Karpas-422 (cell line): ENCODE measurements at places on chromosomes 2 and 18. TPM values are rescaled to one million over a fixed set of nuclear protein-coding genes. Genes with fewer than 3 reads are reported as not detected.

The CDH2 gene
- not detected in 2 replicates for total RNA-seq

The PLB1 gene
- total RNA-seq = 0.11 TPM in 1 of 2 replicates, not detected in the other

The KATNAL2 gene
- 14.5 and 29.5 TPM in 2 replicates for total RNA-seq

The TMEM163 gene
- 4.7 and 7.3 TPM in 2 replicates for total RNA-seq

The PPIL3 gene
- 38.2 and 96.6 TPM in 2 replicates for total RNA-seq

DNA sequence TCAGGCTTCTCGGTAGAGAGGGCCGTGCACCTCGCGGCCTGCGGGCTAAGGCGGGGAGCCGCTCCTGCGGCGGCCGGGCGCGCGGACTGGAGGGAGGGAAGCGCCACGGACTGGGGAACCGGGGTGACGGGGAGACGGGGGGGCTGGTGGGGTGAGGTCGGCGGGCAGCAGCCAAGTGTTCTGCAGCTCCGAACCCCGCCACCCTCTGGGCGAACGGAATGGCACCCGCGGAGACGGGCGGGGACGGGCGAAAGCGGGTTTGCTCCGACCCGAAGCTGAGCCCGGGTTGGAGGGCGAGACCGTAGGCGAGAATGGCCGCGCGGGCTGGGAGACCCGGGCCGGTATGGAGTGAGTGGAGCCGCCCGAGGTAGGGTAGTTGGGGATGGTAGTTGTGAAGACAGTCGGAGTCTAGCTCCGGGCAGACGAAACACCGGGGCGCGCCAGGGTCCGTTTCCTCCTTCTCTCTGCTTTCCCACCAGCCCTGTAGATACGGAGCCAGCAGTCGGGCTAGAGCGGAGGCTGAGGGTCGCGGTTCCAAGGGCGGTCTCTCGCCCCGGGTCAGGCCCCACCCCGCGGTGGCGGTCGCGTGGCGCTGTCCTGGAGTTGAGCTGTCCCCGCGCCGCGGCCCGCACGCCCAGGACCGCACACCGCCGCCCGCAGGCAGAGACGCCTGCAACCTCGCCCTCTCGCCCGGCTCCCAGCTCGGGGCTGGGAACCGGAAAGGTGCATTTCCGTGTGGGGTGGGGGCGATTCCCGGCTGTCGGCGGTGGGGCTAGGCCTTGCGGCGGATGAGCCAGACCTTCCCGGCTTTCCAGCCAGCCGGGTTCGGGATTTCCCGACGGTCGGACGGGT is 160.3 kb upstream of the SIX2 start:
- H3K4me3 ChIP-seq = no peak overlapping the region
- no peaks in the 10 kb centered on the region for H3K27me3 ChIP-seq
- no peaks in the 10 kb centered on the region for H3K36me3 ChIP-seq
- H3K4me1 ChIP-seq = peaks cover 27% of the 10 kb centered on the region

GRCh38 chr2:241888641-241889040 is 19.1 kb downstream of the RTP5 start:
- H3K27me3 ChIP-seq = no peaks in the 10 kb centered on the region
- H3K4me1 ChIP-seq = no peaks in the 10 kb centered on the region
- no peak for DNase-seq
- no peak overlapping the region for H3K4me3 ChIP-seq
- no peak overlapping the region for H3K27ac ChIP-seq

DNA sequence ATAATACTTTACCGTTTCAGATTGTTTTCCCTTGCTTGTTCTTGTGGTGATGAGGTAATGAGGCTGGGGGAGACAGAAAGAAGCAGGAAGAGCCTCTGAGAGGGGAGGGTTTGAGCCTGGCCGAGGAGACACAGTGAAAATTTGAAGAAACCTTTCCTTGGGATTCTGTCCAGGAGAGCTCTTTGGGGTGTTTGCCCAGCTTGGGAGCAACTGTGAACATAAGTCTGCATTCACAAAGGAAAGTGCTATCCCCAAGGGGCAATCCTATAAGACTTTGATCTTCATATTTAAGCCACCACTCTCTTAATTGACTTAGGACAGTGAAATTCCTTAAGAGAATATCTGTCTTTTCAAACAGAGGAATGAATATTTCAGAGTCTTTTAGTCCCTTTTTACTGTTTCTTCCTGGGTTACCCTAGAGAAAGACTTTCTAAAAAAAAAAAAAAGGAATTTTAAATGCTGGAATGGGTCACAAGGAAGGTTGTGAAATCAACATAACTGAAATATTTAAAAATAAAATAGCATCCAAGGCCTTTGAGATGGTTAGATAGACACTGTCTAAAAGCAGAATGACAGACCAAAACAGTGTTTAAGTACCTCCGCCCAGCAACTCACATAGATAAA is 52.5 kb upstream of the STAM2 start:
- DNase-seq = no peak
- H3K4me3 ChIP-seq = no peak overlapping the region
- no peaks in the 10 kb centered on the region for H3K27me3 ChIP-seq
- no peaks in the 10 kb centered on the region for H3K4me1 ChIP-seq
- no peaks in the 10 kb centered on the region for H3K36me3 ChIP-seq
- H3K27ac ChIP-seq = no peak overlapping the region

- no peak for DNase-seq
- H3K27ac ChIP-seq = no peak overlapping the region
- H3K4me1 ChIP-seq = no peaks in the 10 kb centered on the region
- H3K4me3 ChIP-seq = no peak overlapping the region
- H3K36me3 ChIP-seq = no peaks in the 10 kb centered on the region
- no peaks in the 10 kb centered on the region for H3K27me3 ChIP-seq
These were observed 140.7 kb downstream of the NOL4 start for GRCh38 chr18:34083910-34084535.

- DNase-seq = no peak
- no peak overlapping the region for H3K27ac ChIP-seq
- no peaks in the 10 kb centered on the region for H3K36me3 ChIP-seq
- H3K27me3 ChIP-seq = no peaks in the 10 kb centered on the region
These were observed 65.0 kb upstream of the TSPYL6 start for GRCh38 chr2:54321047-54321446.

- peaks cover 39% of the 10 kb centered on the region for H3K4me1 ChIP-seq
These were observed 79.6 kb upstream of the GCFC2 start for GRCh38 chr2:75790121-75790813.

GRCh38 chr2:136114382-136114781 is 3.6 kb downstream of the CXCR4 start:
- H3K36me3 ChIP-seq = no peaks in the 10 kb centered on the region
- no peak overlapping the region for H3K27ac ChIP-seq
- H3K4me3 ChIP-seq = no peak overlapping the region
- peaks cover 40% of the 10 kb centered on the region for H3K4me1 ChIP-seq

DNA sequence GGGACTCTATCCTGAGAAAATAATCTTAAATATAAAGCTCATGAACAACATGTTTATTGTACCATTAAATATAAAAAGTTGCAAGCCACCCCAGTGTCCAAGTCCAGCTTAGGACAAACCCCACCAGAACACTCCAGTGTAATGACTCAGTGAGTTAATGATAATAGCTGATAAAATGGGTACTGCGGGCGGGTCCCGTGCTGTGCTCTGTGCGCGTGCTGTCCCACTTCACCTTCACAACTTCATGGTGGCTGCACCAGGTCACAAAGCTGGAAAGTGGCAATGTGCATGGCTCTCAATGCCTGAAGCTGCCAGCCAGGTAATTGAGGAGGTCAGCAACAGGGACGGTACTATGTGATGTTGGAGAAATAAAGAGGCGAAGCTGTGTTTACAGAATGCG is 18.6 kb downstream of the DGKD start:
- H3K27me3 ChIP-seq = no peaks in the 10 kb centered on the region
- no peak overlapping the region for H3K27ac ChIP-seq
- no peaks in the 10 kb centered on the region for H3K36me3 ChIP-seq
- no peak overlapping the region for H3K4me3 ChIP-seq
- DNase-seq = no peak
- H3K4me1 ChIP-seq = no peaks in the 10 kb centered on the region

DNA sequence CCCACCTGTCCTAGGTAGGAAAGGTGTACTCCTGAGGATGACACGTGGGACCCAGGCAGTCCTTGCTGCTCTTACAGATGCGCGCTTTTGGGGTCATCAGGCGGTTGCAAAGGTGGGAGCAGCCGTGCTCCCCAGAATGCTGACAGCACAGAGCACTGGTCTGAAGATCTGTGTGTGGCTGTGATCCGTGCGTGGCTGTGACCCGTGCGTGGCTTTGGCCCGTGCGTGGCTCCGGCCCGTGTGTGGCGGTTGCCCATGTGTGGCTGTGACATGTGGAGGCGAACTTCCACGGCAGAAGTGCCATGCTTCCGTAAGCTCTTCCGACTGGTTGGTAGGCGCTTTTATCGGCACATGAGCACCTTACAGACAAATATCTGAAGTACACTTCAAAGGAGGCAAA is 270.0 kb downstream of the AGAP1 start:
- H3K27ac ChIP-seq = no peak overlapping the region
- no peaks in the 10 kb centered on the region for H3K27me3 ChIP-seq
- H3K36me3 ChIP-seq = no peaks in the 10 kb centered on the region
- H3K4me3 ChIP-seq = no peak overlapping the region
- H3K4me1 ChIP-seq = no peaks in the 10 kb centered on the region

DNA sequence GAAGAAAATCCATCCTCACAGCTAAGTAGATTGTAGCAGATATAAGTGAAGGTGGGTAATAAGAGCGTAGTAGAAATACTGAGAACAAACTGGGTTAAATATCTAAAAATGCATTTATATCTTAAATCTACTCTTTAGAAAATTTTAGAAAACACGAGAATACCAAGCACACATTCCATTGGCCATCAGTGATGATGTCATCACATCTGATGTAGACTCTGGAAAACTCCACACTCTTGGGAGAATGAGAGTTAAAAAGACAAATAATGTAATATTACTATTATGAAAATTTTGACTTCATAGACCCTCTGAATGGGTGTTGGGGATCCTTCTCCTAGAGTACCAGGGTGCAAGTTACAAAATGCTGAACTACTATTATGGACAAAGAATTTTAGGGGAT is 3.7 kb downstream of the RIOK3 start:
- H3K4me3 ChIP-seq = no peak overlapping the region
- H3K36me3 ChIP-seq = no peaks in the 10 kb centered on the region
- H3K27me3 ChIP-seq = no peaks in the 10 kb centered on the region
- peaks cover 39% of the 10 kb centered on the region for H3K4me1 ChIP-seq
- DNase-seq = no peak

DNA sequence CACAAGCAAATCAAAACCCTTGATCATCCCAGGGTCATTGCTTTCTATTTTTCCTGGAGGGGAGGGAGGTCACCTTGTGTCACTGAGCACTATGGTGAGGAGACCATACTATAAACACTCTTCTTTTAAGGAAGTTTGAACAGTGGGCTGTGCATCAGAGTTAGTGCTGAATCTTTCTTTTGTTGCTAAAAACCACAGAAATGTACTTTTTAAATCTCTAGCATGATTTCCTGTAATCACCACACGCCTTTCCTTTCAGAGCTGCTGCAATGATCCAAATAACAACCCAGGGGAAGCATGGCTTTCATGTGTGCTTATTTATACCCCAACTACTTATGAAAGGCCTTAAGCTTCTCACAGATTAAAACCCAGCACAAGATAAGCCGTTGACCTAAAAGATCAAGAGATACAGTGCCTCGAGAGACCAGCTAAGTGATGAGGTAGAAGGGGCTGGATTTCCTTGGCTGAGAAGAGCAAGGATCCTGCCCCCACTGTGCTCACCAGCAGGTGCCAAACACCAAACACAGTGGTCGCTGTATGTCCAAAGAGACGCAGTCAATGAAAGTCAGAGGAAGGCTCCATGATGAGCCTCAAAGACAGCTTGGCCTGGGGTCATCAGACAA is 34.7 kb downstream of the TRABD2A start:
- no peak overlapping the region for H3K4me3 ChIP-seq
- 0 out of 2 replicates have a peak, but pooled peaks cover 6% of the 10 kb centered on the region for H3K27me3 ChIP-seq
- no peak for DNase-seq
- no peaks in the 10 kb centered on the region for H3K4me1 ChIP-seq
- no peak overlapping the region for H3K27ac ChIP-seq

- H3K4me1 ChIP-seq = no peaks in the 10 kb centered on the region
- H3K27ac ChIP-seq = no peak overlapping the region
- no peaks in the 10 kb centered on the region for H3K36me3 ChIP-seq
- DNase-seq = no peak
- no peaks in the 10 kb centered on the region for H3K27me3 ChIP-seq
These were observed 302.4 kb downstream of the STK39 start for GRCh38 chr2:167944825-167945659.

GRCh38 chr2:148982282-148982681 is 56.2 kb upstream of the LYPD6B start:
- H3K27ac ChIP-seq = no peak overlapping the region
- no peaks in the 10 kb centered on the region for H3K36me3 ChIP-seq

DNA sequence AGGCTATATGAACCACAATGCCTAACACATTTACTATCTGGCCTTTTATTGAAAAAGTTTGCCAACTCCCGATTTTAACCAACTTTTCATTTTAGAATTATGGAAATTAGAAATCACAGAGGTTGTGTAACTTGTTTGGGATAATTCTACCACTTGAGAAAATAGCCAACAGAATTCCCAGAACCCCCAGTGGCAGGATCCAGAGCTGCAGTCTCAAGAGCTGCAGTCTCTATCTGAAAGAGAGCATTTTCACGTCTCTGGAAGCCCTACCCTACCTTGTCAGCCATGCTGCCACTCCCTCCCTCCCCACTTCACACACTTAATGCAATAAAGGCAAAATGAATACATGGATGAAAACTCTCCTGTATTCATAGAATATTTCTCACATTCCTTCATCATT is 23.4 kb upstream of the TSPYL6 start:
- H3K4me3 ChIP-seq = no peak overlapping the region
- H3K27me3 ChIP-seq = no peaks in the 10 kb centered on the region
- H3K27ac ChIP-seq = no peak overlapping the region
- DNase-seq = no peak
- H3K4me1 ChIP-seq = peaks cover 3% of the 10 kb centered on the region; the same call in 1 of the 2 replicates
- no peaks in the 10 kb centered on the region for H3K36me3 ChIP-seq

- H3K27me3 ChIP-seq = no peaks in the 10 kb centered on the region
- no peak overlapping the region for H3K4me3 ChIP-seq
- no peak overlapping the region for H3K27ac ChIP-seq
- no peaks in the 10 kb centered on the region for H3K36me3 ChIP-seq
- H3K4me1 ChIP-seq = peaks cover 5% of the 10 kb centered on the region; the same call in 1 of the 2 replicates
These were observed 9.8 kb downstream of the FEV start for GRCh38 chr2:218975060-218975777.

- H3K4me3 ChIP-seq = no peak overlapping the region
- H3K27me3 ChIP-seq = no peaks in the 10 kb centered on the region
- H3K36me3 ChIP-seq = no peaks in the 10 kb centered on the region
- DNase-seq = no peak
- H3K4me1 ChIP-seq = no peaks in the 10 kb centered on the region
These were observed 63.6 kb upstream of the CAVIN2 start for GRCh38 chr2:191910518-191910917.

GRCh38 chr2:75798569-75798968 is 87.9 kb upstream of the GCFC2 start:
- no peaks in the 10 kb centered on the region for H3K36me3 ChIP-seq
- peaks cover 8% of the 10 kb centered on the region for H3K4me1 ChIP-seq
- no peak overlapping the region for H3K4me3 ChIP-seq

- H3K4me3 ChIP-seq = no peak overlapping the region
- no peak overlapping the region for H3K27ac ChIP-seq
- no peaks in the 10 kb centered on the region for H3K36me3 ChIP-seq
- no peak for DNase-seq
These were observed 415.1 kb downstream of the PTPRM start for GRCh38 chr18:7982216-7982615.

GRCh38 chr2:85430752-85431569 is 12.4 kb downstream of the SH2D6 start:
- peaks cover 51% of the 10 kb centered on the region for H3K4me1 ChIP-seq
- H3K27ac ChIP-seq = no peak overlapping the region
- DNase-seq = peak; percentile 79
- no peaks in the 10 kb centered on the region for H3K27me3 ChIP-seq
- no peaks in the 10 kb centered on the region for H3K36me3 ChIP-seq
